ENCODE measurements at places on chromosomes 2 and 18. TPM values are rescaled to one million over a fixed set of nuclear protein-coding genes. Genes with fewer than 3 reads are reported as not detected.

AMER3 gene
- not detected for polyA plus RNA-seq

DNA sequence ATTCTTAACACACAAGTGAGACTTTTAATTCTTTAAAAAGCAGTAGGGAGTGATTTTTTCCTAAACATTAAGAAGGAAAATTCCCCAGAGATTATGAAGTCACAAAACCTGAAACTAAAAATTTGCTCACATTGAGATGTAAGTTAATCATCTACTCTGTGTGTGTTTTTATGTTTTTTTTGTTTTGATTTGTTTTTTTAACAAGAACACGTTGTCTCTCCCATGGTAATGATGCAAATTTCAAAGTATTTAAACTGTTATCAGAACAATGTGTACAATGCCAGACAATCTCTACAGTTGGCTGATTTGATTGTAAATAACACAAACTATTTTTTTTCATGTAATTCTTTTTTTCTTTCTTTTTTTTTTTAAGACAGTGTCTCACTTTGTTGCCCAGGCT, 71.5 kb downstream of the COLEC12 start:
- no peak for DNase-seq

DNA sequence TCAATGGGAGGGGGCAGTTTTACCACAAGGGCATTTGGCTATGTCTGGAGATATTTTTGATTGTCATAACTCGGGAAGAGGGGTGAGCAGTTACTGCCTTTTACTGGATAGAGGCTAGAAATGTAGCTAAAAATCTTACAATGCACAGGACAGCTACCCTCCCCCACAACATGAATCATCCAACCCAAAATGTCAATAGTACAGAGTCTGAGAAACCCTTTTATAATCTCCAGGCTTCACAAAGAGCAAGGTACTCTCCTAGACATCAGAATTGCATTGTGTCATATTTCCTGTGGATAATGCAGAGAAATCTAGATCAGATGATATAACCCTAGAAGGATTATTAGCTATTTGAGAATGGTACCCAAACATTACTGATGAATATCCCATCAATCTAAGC, 277.1 kb upstream of the NRP2 start:
- no peak for DNase-seq

SAG gene
- 0.10 TPM for polyA plus RNA-seq

DNA sequence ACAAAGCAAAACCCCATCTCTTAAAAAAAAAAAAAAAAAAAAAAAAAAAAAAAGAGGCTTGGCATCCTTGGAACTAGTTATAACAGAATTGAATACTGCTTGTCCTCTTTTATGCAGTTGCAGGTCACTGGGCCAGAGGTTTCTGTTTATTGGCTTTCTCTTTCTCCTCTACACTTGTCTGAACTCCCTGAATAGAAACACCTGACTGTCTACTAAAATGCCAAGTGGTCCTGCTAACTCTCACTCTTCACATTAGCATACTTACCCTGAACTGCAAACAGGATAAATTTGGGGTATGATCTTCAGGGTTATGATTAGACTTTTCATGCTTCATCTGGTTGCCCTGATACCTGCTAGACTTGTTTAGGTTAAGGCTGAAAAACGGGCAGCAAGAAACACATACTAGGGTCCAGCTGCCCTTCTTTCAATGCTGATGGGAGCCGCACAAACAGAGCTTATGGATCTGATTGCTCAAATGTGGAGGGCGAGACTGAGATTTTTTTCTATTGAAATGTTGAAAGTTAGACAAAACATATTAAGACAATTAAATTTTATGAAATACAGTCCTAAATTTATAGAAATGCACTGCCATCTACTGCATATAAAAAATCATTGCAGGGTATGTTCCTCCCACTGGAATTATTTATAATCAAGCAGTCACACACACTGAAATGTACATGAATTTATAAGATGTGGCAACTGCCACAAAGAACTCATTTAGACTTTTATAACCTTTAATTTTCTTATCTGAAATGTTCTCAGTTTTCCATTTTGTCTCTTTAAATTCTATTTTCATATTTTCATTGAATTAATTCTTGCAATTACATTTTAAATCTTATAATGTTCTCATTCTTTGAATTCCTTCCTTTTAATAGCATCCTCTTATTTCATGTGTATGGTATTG, 40.8 kb downstream of the GTF3C3 start:
- DNase-seq, result no peak

DNA sequence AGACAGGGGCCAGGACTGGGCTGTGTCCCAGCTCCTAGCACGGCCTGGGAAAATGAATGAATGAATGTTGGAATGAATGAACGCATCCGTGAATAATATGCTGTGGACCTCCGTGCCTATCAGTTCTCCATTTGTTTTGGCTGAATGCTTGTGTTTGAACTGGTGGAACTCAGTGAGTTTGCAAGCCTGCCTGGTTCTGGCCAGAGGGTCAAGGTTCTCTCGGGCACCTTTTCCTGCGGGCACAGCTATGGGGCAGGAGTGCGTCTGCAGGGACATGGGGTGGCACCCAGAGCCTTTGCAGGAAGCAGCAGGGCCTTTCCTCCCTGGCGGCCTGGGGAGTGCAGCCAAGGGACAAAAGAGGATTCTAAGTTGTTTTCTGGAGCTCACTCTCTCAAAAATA, 17.6 kb upstream of the PDIA6 start:
- no peak for DNase-seq

- no peak for DNase-seq
Observed at GRCh38 chr2:103174711-103175110, 412.9 kb downstream of the TMEM182 start.

All from forelimb muscle (tissue), 1 donor.